ENCODE measurements at places on chromosomes 7 and 10. TPM values are rescaled to one million over a fixed set of nuclear protein-coding genes. Genes with fewer than 3 reads are reported as not detected.

Gene SOSTDC1
- not detected for total RNA-seq

Gene CREB5
- 1.0 TPM for total RNA-seq

Gene GPR15LG
- not detected for total RNA-seq

GRCh38 chr7:157522954-157523353, 186.2 kb downstream of the DNAJB6 start:
- H3K36me3 ChIP-seq = no peaks in the 10 kb centered on the region
- peaks cover 100% of the 10 kb centered on the region for H3K27me3 ChIP-seq
- no peaks in the 10 kb centered on the region for H3K4me1 ChIP-seq
- H3K4me3 ChIP-seq = no peak overlapping the region
- DNase-seq = no peak

- DNase-seq = no peak
- H3K27me3 ChIP-seq = no peaks in the 10 kb centered on the region
- H3K36me3 ChIP-seq = no peaks in the 10 kb centered on the region
- no peaks in the 10 kb centered on the region for H3K4me1 ChIP-seq
- no peak overlapping the region for H3K4me3 ChIP-seq
Observed at GRCh38 chr10:126892226-126893175, 12.7 kb upstream of the DOCK1 start.

DNA sequence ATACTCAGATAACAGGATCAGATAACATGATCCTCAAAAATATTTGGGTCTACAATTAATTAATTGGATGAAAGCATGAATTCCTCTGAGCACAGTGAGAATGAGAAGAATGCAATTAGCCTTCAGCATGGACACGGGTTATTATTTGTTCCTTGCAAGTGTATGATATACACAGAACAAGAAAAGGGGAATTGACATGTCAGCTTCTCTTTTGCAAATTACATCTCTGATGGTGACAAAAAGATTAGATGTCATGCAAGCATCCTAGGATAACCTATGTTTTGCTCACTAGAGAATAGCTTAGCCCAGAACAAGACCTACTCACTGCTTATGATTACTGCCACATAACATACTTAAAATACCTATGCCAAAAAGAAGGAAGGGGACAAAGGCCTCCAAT, 120.3 kb downstream of the ABLIM1 start:
- no peaks in the 10 kb centered on the region for H3K36me3 ChIP-seq
- no peak overlapping the region for H3K27ac ChIP-seq
- no peak overlapping the region for H3K4me3 ChIP-seq
- DNase-seq = no peak
- H3K27me3 ChIP-seq = no peaks in the 10 kb centered on the region

DNA sequence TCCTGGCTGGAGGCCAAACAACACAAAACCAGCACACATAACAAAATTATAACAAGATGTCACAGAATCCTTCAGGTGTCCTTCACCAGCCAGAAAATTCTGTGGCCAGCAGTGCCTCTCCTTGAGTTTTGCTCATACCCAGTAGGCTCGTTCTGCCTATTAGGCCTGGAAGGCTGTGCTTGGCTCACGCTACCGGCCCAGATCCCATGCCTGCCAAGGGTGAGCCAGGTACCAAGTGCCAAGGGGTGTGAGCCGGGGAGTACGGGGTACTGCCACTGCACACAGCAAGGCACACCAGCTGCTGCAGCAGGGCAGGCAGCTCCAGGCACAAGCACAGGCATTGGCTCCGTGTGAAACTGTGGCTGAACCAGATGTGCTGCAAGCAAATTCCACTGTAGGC, 1562.0 kb downstream of the REEP3 start:
- no peak for DNase-seq
- no peaks in the 10 kb centered on the region for H3K36me3 ChIP-seq
- no peak overlapping the region for H3K4me3 ChIP-seq

DNA sequence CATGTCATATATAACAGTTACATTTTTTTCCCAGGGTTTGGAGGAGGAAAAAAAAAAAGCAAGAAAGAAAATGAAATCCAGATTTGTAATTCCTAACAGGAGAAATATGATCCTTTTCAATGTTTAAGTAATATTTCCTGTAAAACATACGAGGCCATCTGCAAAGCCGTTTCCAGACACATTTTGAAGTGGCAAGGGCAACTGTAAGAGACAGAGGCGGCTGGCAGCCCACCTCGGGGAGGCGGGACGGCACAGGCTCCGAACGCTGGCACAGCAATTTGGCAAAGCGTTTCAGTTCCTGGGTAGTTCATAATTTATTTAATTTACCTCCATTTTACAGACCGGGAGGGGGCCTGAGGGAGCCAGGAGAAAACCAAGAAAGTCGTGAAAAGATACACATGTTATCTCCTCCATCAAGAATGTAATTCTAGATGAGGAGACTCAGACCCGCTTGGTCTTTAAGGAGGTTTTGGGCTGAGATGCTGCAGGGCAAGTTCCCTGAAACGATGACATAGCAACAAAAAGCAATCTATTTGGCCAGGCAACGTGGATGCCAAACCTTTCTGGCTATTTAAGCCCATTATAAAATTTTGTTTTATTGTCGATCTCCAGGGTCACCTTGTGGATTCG, 448.5 kb upstream of the MKI67 start:
- no peaks in the 10 kb centered on the region for H3K4me1 ChIP-seq
- peaks cover 59% of the 10 kb centered on the region for H3K27me3 ChIP-seq
- no peaks in the 10 kb centered on the region for H3K36me3 ChIP-seq
- no peak overlapping the region for H3K4me3 ChIP-seq
- no peak overlapping the region for H3K27ac ChIP-seq
